ENCODE measurements at places on chromosomes 6 and 20.

DNA sequence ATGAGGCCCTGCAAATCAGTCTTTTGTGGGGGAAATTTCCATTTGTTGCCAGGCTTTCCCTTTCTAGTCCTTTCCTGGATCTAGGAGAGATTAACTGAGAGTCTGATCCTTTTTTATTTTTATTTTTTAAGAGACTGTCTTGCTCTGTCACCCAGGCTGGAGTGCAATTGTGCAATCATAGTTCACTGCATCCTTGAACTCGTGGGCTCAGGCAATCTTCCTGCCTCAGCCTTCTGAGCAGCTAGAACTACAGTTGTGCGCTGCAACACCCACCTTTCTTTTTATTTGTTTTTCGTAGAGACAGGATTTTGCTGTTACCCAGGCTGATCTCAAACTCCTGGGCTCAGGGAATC is 22.9 kb downstream of the OR2B2 start:
- DNase-seq, result no peak

- no peak for DNase-seq
These were observed 22.0 kb downstream of the KLHL31 start for GRCh38 chr6:53643481-53643965.

- DNase-seq, result peak; percentile 54
These were observed 164.9 kb upstream of the SASH1 start for GRCh38 chr6:148177589-148178233.

DNA sequence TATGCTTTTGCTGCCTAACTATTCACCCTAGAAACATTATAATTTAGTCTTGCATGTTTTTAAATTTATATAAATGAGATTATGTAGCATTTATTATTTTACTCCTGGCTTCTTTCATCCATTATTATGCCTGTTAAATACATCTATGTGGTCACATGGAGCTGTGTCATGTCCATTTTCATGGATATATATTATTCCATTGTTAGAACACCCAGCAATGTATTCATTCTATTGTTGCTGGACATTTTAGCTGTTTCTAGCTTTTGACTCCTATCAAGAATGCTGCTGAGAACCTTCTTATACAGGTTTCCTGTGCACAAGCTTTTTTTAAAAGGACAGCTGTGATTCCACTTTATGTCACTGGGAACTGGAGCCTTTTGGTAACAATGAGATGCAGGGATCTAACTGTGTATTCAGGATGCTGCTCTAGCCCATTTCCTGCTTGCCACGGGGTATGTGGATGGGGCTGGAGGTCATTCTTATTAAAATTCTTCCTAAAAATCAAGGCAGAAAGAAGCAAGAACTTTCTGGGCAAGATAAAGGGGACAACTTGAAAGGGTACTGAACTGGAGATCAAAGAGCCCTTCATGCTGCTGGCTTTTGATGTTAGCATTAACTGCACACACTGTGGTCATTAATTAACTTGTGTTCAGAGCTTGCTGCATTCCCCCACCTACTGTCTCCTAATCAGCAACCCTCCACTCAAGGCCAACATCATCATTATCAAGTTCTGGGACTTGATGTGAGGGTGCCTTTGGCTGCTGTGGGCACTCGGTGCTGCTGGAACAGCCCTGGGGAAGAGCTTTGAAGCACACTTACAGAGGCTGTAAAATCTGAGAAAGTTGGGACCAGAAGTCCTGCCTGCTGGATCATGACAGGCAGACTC is 96.6 kb upstream of the AKIRIN2 start:
- DNase-seq, result no peak

DNA sequence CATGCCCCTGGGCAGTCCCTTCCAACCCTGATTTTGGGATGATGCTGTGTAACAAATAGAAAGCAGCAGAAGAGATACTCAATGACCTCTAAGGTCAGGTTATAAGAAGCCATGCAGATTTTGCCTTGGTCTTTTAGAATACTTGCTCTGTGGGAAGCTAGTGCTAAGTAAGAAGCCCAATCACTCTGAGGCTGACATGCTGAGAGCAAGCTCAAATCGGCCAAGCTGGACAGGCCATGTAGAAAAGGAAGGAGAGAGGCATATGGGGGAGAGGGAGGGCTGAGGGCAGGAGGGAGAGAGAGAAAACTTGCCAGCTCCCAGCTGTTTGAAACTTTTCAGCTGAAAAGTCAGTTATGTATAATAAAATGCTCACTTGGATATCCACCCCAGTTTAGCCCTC is 1021.6 kb upstream of the MAP3K7 start:
- no peak for DNase-seq

DNA sequence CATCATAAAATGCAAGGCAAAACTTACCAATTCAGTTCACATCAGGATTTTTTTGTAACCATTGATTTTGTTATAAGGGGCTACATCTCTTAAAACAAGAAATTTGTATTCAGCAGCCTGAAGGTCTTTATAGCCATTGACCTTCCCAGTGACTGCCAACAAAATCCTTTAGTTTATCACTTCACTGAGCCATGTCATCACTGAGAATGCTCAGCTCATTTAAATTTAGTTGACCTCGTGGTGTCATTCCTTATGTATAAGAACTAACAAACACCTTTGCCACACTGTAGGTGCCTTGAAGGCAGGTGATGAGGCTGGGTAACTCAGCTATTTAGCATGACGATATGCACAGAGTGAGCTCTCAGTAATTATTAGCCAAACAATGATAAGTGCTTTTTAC is 77.7 kb downstream of the GRM1 start:
- DNase-seq, result no peak

DNA sequence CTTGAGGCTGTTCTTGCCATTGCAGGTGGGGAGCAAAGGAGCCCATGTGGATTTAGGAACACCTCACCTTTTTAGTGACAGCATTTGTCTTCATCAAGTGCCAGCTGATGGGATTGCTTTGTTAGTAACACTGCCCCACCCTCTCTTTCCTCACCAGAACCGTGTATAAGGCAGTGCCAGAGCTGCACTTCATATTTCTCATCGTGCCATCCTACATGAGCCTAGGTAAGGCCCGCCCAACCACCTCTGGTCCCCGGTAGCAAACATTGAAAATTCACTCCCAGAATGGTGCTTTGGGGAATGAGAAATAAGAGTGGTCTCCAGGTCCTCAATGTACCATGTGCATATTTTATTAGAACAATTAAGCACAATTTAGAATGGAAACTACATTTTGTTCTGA is 22.7 kb downstream of the CFAP61 start:
- no peak for DNase-seq

DNA sequence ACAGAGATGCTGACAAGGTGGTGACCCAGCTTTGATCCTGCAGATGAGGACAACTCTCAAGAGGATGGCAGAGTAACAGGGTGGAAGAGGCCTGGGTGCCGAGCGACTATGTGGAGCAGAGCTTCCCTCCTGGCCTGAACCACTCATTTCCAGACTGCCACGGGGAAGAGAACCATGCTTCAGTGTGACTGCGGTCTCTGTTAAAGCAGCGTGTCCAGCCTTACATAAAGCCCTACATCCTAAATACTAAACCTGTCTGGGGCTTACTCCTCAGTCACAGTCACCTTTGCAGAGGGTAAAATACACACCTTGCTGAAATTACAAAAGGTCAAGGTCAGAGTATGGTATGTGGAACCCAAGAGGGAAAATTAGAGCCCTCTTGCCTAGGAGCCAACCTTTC is 312.9 kb downstream of the CDC5L start:
- no peak for DNase-seq

DNA sequence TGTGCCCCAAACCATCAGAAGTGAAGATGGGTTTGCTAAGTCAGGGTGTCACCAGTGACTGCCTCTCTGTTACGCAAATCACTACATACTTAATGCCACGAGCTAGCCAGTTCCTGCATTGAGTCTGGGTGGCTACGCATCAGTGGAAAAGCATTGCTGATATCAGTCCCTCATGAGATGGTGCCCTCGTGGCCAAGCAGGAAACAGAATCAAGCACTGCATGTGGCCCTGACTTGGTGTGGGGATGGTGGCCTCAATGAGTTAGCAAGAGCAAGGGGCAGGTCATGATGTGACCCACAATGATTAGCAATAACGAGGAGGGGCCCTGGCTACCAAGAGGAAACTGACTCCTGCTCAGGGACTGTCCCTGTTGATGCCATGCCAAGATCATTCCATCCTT is 51.6 kb upstream of the FNDC1 start:
- DNase-seq, result no peak

GRCh38 chr6:150269857-150270223 is 99.0 kb upstream of the IYD start:
- no peak for DNase-seq

DNA sequence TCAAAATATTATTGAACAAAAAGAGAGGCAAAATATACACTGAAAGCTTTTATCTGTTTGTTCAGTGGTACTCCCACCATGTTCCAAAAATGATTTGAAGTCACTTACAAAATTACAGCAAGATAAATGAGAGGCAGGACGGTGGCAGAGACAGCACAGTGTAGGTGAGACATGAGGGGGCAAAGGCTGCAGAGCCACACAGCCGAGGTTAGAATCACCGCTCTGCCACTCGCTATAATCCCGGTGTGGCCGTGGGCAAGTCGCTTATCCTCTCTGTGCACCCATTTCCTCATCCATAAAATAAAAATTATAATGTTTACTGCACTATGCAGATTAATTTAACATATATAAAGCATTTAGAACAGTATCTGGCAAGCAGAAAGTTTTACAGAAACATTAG is 140.1 kb upstream of the BEND6 start:
- no peak for DNase-seq

DNA sequence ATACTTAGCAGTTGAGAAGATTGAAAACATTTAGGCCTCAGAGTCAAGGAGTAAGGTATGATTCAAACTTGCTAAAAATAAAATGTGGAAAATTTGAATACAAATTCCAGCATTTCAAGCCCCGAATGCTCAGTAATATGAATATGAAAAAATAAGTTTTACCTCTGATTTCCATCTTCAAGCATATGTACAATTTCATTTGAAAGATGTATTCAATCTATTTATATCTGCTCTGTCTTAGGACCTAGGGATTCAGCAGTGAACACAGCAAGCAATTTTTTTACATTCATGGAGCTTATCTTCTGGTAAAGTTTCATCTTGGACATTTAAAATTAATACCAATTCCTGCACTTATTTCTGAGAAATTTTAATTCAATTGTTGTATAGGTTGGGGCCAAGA is 262.7 kb upstream of the FOXQ1 start:
- no peak for DNase-seq

Measured in right lobe of liver (tissue), 6 donors.